A549 (cell line): ENCODE measurements at places on chromosomes 11 and 22.
A peak's percentile ranks its signal among the peaks of the same experiment; 100 is the strongest.

DNA sequence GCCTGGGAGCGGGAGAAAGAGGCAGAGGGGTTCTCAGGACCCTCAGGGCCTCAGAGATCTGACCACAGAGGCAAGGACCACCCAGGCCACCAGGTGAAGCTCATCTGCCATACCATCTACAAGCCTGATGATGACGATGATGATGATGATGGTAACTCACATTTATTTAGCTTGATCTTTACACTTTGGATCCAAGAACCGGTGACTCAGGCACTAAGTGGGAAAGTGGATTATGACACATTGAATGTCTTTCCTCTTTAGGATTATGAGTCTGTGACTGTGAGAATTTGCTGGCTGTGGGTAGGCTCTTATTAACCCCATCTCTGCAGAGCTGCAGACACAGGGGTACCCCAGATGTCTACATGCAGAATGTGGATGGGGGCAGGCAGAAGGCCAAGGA is 110.3 kb downstream of the DSCAML1 start:
- no peak for DNase-seq

DNA sequence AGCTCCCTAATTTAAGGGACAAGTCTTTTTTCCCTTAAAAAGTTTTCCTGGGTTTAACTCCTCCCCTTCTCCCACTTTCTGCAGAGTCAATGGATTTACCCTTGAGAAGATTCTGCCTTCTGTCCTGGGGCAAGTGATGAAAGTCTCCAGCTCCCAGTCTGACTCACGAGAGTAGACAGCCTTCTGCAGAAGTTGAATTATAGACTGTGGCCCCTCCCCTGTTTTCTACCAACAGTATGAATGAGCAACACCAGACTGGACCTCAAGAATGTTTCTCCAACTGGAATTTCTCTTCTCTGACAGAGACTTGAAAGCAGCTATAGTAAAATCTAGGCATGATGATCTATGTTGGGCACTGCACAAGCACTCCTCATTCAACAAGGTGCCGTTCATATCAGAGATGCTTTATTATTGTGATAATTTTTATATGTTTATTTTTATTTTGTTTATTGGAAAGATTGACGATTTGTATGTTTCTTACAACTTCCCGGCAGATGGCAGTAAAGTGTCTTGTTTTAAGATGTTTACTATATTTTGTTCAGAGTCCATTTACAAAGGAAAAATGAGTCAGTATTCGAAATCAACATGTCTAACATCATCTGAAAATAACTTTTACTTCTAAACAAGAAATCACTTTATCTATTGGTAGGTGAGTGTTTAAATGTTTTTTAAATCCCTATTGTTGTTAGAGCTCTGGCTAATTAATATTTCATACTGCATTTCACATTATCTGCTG is 56.6 kb downstream of the LMO2 start:
- DNase-seq = peak; percentile 69

- no peak for DNase-seq
Observed at GRCh38 chr11:13962562-13963168, at the start of gene SPON1. TSS of gene SPON1 (plus strand) at chr11:13962723. CDS start at chr11:13962905, 182 bp downstream.

DNA sequence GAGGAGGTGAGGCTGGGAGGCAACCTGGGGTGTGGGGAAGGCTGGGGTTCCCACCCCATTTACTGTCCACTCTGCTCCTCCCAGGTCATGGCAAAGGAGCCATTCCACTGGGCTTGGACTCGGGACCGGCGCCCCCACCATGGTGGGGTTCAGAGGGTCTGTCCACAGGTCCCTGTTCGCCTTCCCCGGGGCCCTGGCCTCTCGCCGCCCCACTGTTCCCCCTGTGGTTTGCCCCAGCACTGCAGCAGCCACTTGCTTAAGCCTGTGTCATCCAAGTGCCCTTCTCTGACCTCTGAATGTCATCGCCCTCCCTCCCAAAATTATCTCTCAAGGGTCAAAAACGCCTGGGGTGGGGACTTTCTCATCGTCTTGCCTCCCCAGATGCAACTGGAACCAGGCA is 2.6 kb downstream of the SPDYC start:
- no peak for DNase-seq

- DNase-seq = no peak
Observed at GRCh38 chr22:47176026-47176389, 413.6 kb downstream of the TBC1D22A start.

DNA sequence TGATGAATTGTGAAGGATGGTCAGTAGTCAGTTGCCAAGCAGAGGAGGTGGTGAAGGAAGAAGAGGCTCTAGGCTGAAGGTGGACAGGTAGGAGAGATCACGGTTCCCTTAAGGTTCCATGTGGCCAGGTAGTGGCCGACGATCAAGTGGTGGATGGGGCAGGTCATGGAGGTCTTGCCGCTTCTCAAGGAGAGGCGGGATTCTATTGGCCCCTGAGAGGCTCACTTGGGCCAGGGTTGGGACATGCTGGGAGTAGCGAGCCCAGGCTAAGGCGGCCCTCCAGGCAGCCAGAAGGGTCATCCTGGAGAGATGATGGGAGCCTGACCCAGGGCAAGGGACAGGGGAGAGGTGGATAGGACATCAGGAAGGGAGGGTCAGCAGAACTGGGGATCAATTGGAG is 20.9 kb upstream of the TMPRSS4 start:
- no peak for DNase-seq

DNA sequence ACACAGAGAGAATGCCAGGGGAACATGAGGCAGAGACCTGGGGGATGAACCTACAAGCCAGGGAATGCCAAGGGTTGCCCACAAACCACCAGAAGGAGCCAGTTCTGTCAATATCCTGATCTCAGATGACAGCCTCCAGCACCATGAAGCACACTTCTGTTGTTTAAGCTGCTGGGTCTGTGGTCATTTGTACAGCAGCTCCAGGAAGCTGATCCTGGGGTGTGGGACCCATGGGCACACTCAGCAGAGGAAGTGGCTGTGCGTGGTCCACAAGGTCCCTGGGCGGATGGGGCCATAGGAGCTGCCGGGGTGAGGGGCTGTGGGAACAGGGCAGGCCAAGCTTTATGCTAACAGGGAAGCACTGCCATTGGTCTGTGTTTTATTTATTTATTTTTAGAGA is 12.1 kb downstream of the PPM1F start:
- DNase-seq = no peak

GRCh38 chr11:78149646-78150045 is 10.2 kb upstream of the ALG8 start:
- peak; percentile 52 for DNase-seq

DNA sequence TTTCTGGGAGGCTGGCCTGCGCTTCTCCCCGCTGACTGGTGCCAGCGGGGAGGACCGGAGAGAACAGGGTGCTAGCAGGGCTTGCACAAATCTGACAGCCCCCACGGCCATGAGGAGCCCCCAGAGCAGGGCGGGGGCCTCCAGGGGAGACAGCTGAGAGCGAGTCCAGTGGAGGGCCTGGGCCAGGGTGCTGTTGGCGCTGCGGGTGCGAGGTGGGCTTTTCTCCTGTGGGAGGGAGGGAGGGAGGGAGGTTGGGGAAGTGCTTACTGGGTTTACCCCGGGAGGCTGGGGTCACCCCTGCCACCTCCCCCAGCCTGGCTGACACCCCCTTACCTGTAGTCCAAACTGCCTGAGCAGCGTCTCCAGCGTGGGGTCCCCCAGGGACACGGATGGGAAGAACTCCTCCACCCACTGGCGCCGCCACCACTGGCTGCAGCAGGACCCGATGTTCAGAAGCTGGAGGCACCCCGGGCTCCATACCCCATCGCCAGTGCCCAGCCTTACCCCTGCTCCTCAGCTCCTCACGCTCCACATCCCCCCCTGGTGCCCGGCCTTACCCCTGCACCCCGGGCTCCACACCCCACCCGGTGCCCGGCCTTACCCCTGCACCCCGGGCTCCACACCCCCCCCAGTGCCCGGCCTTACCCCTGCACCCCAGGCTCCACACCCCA is 3.9 kb downstream of the LMF2 start:
- no peak for DNase-seq

- no peak for DNase-seq
Observed at GRCh38 chr11:58671983-58672633, 49.6 kb downstream of the CNTF start.

DNA sequence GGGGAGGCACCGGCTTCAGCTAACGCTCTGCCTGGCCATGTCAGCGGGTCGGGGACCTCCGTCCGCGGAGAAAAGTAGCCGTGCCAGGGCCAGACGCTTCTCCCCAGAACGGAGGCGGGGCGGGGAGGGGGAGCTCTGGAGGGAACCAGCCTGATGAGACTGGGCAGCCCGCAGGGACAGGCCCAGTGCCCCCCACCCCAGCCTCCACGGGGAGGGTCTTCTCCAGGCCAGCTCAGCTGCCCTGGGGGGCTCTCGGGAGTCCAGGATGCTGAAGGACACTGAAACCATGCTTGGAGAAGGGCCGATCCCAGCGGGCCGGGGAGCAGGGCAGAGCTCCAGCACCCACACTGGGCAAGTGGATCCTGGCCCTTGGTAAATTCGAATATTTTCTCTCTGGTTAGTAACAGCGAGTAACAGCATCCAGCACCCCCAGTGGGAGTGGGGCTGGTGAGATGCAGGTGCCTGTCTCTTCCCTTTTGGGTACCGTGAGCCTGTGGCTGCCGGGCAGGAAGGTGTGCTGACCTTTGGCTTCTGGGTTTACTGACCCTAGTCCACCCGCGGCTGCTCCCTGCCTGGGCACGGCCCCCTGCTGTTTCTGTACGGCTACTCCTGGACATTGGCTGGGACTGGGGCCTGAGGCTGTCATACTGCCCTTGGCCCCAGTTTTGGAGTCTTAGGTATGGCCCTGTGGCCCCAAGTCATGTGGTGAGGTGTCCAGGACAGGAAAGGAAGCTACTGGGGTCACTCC is 35.8 kb downstream of the GRAMD4 start:
- DNase-seq = no peak

DNA sequence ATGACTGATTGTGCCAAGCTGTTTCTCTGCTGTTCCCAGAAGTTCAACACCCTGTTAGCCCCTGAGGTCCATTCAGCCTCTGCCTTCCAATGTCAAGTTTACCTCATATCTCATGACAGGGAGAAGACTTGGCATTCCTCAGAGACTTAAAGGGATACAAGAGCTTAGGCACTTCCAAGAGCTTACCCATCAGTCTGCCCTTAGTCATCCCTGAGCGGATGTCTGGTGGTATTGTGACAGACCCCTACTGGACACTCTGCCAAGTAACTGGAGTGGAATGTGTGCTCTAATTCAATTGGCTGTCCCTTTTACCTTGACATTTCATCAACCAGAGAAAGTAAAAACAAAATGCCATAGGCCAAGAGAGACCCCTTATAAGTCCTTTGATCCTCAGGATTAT is 151.5 kb downstream of the AASDHPPT start:
- no peak for DNase-seq

- no peak for DNase-seq
Observed at GRCh38 chr11:10298342-10298741, 4.3 kb upstream of the SBF2 start.

GRCh38 chr11:1958367-1958766 is 11.2 kb downstream of the MRPL23 start:
- DNase-seq = no peak

GRCh38 chr11:86519064-86519911 is 144.6 kb downstream of the CCDC81 start:
- DNase-seq = peak; percentile 23

- no peak for DNase-seq
Observed at GRCh38 chr11:58928691-58929090, 10.6 kb upstream of the GLYATL1 start.

DNA sequence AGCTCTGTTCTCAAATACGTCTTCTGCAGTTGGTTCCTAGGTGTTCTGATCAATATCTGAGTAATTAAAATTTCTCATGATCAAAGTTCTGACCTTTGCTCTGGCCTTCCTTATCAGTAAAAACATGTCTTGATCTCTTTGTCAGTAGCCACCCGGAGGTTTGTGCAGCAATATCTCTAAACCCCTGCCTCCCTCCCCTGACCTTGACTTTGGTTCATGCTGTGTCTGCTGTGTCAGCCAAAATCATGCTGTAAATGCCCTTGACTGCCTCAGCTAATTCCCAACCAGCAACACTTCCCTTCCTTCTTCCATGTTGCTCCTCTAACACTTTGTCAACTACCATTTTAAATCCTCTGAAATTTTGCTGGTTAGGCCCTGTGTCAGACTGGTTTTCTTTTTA is 424.7 kb downstream of the FAM181B start:
- no peak for DNase-seq

- DNase-seq = no peak
Observed at GRCh38 chr11:62506413-62507124, 40.0 kb downstream of the AHNAK start.

DNA sequence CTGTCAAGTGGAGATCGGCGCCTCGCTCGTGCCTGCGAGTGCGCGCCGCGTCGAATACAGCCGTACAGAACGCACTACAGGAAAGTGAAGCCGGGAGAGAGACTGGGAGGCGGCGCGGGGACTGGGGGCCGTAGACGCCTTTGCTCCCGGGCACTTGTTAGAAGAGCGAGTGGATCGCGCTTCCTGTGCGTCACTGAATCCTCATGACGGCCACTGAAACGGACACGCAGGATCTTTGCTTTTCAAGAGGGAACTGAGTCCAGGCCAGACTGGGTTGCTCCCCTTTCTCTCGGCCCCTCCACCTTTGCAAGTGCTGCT is 314 bp downstream of the RIC8A start:
- DNase-seq = no peak

DNA sequence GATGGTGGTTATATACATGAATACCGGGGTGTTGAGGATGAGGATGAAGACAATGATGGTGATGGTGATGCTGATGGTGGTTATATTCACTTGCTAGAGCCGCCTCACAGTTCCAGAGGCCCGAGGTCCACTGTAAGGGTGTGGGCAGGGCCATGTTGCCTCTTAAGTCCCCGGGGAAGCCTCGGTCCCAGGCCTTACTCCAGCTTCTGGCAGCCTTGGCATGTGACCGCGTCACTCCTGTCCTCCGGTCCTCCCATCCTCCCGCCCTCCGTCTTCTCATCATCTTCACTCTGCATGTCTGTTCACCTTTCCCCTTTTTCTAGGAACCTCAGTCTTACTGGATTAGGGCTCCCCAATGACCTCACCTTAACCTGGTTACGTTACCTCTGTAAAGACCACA is 54.6 kb downstream of the IGLL1 start:
- DNase-seq = no peak
